ENCODE measurements at places on chromosomes 7 and 10. TPM values are rescaled to one million over a fixed set of nuclear protein-coding genes. Genes with fewer than 3 reads are reported as not detected.
A peak's percentile ranks its signal among the peaks of the same experiment; 100 is the strongest.

DNA sequence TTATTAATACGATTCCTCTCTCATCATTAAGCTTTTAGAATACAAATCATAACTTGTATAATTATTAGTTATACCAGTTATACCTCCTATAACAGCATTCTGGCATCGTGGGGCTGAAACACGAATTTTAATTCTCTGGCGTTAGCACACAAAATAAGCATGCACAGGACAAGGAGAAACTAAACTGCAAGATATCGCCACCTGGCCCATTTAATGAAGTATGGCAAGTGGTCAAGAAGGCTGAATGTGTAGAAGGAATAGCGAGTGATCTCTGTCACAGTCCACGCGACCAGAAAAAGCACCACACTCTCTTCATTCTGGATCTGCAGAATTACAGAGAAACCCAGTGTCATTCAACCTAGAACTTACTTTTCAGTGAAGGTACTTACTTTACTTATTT lies 18.1 kb downstream of the HACD1 start:
- DNase-seq, result no peak

GRCh38 chr7:106747804-106748203 lies 86.8 kb upstream of the CCDC71L start:
- DNase-seq, result no peak

DNA sequence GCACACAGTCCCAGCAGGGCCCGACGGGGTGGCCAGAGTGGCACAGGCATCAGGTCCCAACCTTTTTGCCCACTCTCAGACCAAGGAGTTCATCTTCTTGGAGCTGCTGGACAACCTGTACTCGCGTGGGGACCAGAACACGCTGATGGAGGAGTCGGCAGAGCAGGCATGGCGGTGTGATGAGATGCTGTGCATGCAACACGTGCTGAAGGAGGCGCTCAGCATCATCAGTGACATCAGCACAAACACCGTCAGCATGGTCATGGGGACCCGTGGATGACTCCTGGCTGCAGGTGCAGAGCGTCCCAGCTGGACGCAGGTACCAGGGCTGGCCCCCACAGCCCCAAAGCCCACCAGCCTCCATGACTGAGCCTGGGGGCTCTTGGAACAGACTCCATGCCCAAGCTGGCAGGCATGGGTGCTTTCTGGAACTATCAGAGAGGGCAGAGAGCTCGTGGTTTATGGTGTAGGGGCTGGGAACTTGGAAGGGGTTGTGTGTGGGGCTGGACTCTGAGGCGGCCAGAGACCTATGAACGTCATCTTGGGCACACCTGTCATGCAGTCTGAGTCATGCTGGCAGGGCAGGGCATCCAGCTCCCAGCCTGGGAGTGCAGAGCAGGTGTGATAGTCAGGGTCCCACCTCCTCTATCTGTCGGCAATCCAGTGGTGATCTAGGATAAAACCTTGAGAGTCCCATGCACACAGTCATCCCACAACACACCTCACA lies 8.2 kb upstream of the MTPAP start:
- DNase-seq, result no peak

DNA sequence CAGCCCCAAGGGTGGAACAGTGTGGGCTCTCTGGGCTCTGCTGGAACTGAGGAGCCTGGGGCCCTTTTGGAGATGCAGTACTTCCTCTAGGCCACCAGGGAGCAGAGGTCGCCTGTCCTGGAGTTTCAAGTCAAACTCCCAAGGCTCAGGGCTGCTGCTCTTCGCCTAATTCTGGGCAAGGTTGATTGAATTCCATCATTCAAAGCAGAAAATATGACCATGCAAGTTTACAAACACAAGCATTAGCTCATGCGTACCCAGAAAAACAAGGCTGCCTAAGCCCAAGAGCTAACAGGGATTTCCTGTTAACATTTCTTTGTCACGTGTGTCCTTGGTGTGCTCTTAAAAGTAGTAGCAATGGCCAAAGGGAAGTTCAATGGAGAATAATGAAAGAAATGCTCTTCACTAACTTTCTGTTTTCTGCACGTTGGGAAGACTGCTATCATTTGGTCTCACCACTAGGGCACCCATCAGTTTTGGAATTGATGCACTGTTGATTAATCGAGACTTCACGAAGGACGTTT lies 20.1 kb downstream of the LDB3 start:
- DNase-seq, result peak; percentile 70

GRCh38 chr10:102267748-102268147 lies 22.4 kb downstream of the GBF1 start:
- DNase-seq, result no peak

GRCh38 chr10:18278181-18278580 lies 138.0 kb downstream of the CACNB2 start:
- DNase-seq, result no peak

GRCh38 chr7:153457746-153458145 lies 594.5 kb upstream of the DPP6 start:
- no peak for DNase-seq

DNA sequence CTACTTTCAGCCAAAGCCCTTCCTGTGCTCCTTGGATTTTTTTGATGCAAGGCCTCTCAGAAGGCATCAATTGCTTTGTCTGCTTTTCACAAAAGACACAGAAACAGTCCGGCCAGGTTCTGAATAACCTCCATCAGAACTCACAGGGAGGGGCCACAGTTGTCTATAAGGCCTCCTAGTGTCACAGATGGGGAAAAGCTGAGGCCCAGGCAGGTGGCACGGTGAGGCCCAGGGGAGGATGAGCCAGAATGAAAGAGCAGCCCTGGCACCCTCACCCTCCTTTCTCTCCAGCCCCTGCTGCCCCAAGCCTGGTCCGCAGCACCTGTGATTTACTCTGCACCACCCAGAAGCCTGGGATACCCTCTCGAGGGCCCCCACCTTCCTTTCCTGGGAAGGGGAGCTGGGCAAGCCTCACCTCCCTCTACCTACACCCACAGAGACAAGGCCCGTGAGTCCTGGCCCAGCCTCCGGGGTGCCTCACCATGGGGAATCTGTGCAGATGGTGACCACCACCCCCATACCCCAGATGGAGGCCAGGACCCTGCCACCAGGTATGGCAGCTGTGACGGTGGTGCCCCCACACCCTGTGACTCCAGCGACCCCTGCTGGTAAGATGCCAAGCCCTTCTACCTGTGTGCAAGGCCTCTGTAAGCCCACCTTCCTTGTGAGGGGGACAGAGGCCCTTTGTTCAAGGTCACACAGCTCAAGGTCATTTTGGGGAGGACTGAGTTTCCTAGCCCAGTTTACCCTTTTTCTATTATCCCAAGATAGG lies 26.2 kb upstream of the ZNF467 start:
- no peak for DNase-seq

DNA sequence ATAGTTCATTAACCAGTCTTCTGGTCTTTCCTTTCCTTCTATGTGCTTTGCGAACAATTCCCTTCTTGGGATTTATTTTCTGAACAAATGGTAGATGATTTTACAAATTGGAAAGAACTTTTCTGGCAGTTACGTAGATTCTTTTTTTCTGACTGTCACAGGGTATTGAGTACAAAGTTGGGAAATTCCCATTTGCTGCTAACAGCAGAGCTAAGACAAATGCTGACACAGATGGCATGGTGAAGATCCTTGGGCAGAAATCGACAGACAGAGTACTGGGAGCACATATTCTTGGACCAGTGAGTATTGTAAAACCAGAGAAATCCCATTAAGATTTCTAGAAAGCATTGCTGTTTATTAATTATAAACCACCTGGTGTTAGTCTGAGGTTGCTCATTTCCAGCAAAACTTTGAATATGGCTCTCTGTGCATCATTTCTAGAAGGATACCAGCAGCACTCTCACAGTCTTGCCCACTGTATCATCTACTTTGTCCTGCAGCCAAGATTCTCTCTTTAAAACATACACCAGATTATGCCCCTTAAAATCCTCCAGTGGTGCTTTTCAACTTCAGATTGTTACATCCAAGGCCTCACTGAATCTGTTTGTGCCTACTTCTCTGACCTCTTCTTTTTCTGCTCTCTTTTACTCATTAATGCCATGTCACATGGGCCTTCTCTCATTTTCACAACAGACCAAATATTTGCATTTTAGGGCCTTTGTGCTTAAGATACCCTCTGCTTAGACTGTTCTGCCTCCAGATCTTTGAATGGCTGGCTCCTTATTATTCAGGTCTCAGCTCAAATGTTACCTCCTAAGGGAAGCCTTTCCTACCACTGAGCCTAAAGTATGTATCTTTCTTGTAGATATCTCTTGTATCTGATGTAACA lies 27.0 kb downstream of the DLD start:
- no peak for DNase-seq

DNA sequence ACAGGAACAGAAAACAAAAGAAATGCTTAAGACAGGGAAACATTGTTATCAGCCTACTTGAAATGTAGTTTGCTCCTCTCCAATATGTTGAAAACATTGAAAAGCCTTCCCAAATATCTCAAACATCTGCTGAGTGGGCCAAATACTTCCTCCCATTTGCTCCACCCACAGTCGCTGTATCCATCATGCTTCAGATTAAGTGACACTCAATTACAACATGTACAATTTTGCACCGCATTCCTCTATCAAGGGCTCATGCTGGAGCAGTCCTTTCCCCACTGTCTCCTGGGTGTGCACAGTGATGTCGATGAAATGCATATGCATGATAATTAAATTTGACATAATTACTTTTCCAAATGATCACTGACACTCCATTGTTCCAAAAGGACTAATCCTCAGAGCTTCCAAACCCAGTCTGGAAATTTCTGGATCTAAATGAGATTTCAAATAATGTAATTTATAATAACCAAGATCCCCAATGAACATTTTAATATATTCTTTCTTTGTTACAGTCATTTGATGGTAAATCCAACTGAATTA lies 604.6 kb downstream of the GRID1 start:
- DNase-seq, result no peak

DNA sequence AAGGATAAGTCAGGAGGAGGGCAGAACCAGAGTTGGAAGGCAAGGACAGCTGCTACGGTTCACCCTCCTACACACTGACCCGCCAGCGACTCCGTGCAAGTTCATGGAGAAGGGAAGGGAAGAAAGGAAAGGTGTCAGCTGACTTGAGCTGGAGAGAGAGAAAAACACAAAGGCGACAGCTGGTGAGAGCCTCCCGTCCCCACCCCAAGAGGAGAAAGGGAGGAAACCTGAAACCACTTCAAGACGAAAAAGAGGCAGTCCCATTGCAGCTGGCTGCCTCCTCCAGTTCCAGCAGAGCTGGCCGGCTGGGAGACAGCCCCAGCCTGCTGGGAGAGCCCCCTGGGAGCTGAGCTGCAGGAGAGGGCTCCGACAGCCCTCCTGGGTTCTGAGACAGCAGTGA lies 75.2 kb downstream of the PARD3 start:
- peak; percentile 60 for DNase-seq

GRCh38 chr7:105046414-105046813 lies 32.4 kb downstream of the KMT2E start:
- DNase-seq, result no peak

DNA sequence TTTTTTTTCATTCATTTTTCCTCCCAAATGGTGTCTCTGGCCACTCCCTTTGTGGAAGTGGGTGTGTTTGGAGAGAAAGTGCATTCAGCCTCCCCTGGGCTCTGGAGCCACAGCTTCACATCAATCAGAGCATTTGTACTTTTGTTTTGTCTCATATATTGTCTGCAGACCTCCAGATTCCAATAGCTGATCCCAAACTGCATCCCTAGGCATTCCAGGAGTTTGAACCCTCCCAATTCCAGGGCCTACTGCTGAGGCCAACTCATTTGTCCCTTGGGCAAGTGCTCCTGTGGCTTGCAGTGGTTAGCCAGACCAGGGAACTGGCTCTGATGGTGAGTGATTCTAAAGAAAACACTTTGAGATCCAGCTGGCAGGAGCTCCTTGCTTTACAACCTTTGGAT lies 163.3 kb downstream of the IPMK start:
- DNase-seq, result no peak

GRCh38 chr7:157392256-157393037 lies 55.6 kb downstream of the DNAJB6 start:
- no peak for DNase-seq

DNA sequence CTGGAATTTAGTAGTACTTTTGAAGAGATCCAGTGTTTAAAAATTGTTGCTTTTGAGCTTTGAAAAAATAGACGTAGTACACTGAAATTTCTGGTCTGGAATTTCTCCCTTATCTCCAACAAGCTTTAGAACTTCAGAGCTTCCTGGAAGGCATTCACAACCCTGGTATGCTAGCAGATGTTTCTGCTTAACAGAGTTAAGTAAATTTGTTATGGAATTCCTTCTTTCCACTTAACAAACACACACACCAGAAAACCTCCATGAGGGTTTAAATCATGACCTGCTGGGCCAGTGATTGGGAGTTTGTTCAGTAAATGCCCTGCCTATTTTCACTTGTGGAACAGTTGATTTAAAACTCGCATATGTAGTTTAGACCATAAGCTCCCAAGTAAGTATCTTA lies 13.7 kb downstream of the ASB15 start:
- no peak for DNase-seq

The CEP55 gene
- total RNA-seq, result 0.89 TPM

The ZDHHC6 gene
- 42.1 TPM for total RNA-seq

The OR6V1 gene
- not detected for total RNA-seq

The HOXA2 gene
- total RNA-seq, result 1.8 TPM

The PAOX gene
- total RNA-seq, result 5.2 TPM

The NCF1 gene
- total RNA-seq, result 1.9 TPM
